ENCODE measurements at places on chromosomes 1 and 21. TPM values are rescaled to one million over a fixed set of nuclear protein-coding genes. Genes with fewer than 3 reads are reported as not detected.

SPATA17 gene
- 3.7 TPM for total RNA-seq

ANGEL2 gene
- total RNA-seq, result 87.3 TPM

PRXL2B gene
- total RNA-seq, result 17.4 TPM

JTB gene
- total RNA-seq, result 86.2 TPM

B4GALT3 gene
- total RNA-seq, result 25.2 TPM

PTPRU gene
- total RNA-seq, result 77.4 TPM

SPRR1A gene
- not detected for total RNA-seq

DR1 gene
- total RNA-seq, result 57.9 TPM

CD52 gene
- total RNA-seq, result not detected

LCE1F gene
- not detected for total RNA-seq

ATP1A2 gene
- 50.0 TPM for total RNA-seq

ICOSLG gene
- total RNA-seq, result 1.6 TPM

HFM1 gene
- 32.1 TPM for total RNA-seq

FHAD1 gene
- 3.3 TPM for total RNA-seq

OR2T29 gene
- not detected for total RNA-seq

PPIH gene
- total RNA-seq, result 37.5 TPM

SLC37A1 gene
- total RNA-seq, result 13.5 TPM

GNG5 gene
- 18.1 TPM for total RNA-seq

COL8A2 gene
- total RNA-seq, result 65.4 TPM

ARHGAP30 gene
- 2.1 TPM for total RNA-seq

CXADR gene
- total RNA-seq, result 57.9 TPM

LAX1 gene
- 0.38 TPM for total RNA-seq

MTFR1L gene
- total RNA-seq, result 55.0 TPM

RAD54L gene
- 2.1 TPM for total RNA-seq

PRAMEF11 gene
- not detected for total RNA-seq

LCE4A gene
- total RNA-seq, result not detected

CFAP45 gene
- not detected for total RNA-seq

URB2 gene
- 13.5 TPM for total RNA-seq

RBM11 gene
- 4.1 TPM for total RNA-seq

TFF1 gene
- total RNA-seq, result not detected

KMO gene
- total RNA-seq, result 12.8 TPM

KRTAP13-2 gene
- total RNA-seq, result not detected

ST6GALNAC3 gene
- total RNA-seq, result 39.9 TPM

CTPS1 gene
- total RNA-seq, result 31.7 TPM

S100A14 gene
- total RNA-seq, result 4.4 TPM

SH3BGR gene
- 15.6 TPM for total RNA-seq

HPCA gene
- 15.2 TPM for total RNA-seq

EPHB2 gene
- 118 TPM for total RNA-seq

NGF gene
- total RNA-seq, result 3.4 TPM

GLRX2 gene
- 6.4 TPM for total RNA-seq

CASQ2 gene
- 65.9 TPM for total RNA-seq

LHX8 gene
- total RNA-seq, result not detected

EEIG2 gene
- 43.3 TPM for total RNA-seq

GREM2 gene
- total RNA-seq, result 6.4 TPM

NPHS2 gene
- total RNA-seq, result not detected

AMY1C gene
- total RNA-seq, result not detected

C21orf91 gene
- 27.9 TPM for total RNA-seq

FCAMR gene
- total RNA-seq, result not detected

WNT3A gene
- 0.22 TPM for total RNA-seq

C4BPB gene
- total RNA-seq, result 0.60 TPM

ANKRD34A gene
- total RNA-seq, result 1.2 TPM

SYT14 gene
- 23.6 TPM for total RNA-seq

CLDN17 gene
- not detected for total RNA-seq

VAV3 gene
- total RNA-seq, result 22.1 TPM

UTP25 gene
- 10.4 TPM for total RNA-seq

SLC2A1 gene
- total RNA-seq, result 1,089 TPM

RSPH1 gene
- total RNA-seq, result 1.2 TPM

RALGPS2 gene
- 140 TPM for total RNA-seq
